ENCODE measurements at places on chromosomes 12 and 14.

- DNase-seq = no peak
Observed at GRCh38 chr12:7609051-7609450, 56.7 kb downstream of the APOBEC1 start.

DNA sequence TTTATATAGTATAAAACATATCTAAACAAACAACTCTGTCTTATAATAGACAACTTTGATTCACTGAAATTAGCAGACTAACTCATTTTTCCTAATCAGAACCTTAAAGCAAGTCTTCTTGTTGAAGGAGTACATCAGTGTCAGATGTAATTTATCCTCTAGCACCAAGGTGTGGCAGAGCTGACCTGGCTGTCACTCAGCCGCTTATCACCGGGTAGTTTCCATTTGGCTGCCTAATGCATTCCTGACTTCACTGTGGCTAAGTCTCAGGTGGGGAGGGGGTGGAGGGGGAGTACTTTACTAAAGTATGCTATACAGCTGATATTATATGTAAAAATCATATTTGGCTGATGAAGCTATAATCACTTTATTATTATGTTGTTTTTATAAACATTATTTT, 339.9 kb upstream of the RGS6 start:
- no peak for DNase-seq

DNA sequence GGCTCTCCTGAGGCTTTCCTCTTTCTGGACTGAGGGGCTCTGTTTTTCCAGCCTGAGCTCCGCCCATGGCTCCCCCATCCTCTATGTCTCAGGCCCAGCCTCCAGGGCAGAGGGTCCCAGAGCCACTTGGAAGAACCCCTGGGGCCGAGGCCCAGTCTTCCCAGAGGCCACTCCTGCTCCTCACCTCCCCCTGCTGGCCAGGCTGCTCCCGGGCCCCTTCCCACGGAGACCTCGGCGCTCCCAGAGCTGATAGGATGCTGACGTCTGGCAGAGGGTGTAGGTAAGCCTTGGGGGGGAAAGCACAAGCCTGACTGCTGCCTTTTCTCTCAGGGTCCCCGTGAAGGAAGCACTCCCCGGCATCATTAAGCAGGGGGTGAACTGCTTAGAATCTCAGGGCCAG, 51.4 kb downstream of the ERH start:
- no peak for DNase-seq

DNA sequence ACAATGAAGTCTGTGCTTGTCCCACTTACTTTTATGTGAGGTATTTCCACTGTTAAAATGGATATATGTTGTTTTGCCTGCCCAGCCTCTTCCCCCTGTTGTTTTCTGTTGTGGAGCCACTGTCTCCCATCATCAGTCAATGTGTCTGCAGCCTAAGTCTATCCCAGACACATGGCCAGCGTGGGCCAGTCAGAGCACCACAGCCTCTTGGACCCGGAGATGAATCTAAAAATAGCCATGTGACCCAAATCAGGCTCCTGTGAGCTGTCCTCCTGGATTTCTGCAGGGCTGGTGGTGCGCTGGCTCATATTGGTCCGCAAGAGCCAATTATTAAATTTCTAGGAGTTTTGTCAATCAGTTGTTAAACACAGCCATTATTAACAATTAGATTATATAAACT, 44.0 kb upstream of the PRICKLE1 start:
- DNase-seq = no peak

GRCh38 chr14:100818221-100818699, 7.7 kb upstream of the MEG3 start:
- DNase-seq = no peak

DNA sequence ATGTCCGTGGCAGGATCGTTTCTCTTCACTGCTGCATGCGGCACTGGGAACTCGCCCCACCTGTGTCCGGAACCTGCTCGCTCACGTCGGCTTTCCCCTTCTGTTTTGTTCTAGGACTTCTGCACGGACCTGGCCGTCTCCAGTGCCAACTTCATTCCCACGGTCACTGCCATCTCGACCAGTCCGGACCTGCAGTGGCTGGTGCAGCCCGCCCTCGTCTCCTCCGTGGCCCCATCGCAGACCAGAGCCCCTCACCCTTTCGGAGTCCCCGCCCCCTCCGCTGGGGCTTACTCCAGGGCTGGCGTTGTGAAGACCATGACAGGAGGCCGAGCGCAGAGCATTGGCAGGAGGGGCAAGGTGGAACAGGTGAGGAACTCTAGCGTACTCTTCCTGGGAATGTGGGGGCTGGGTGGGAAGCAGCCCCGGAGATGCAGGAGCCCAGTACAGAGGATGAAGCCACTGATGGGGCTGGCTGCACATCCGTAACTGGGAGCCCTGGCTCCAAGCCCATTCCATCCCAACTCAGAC, 1.2 kb downstream of the FOS start:
- no peak for DNase-seq
